ENCODE measurements at places on chromosomes 5 and 9.

GRCh38 chr9:122944960-122945888, 4.4 kb downstream of the RABGAP1 start:
- DNase-seq = no peak

DNA sequence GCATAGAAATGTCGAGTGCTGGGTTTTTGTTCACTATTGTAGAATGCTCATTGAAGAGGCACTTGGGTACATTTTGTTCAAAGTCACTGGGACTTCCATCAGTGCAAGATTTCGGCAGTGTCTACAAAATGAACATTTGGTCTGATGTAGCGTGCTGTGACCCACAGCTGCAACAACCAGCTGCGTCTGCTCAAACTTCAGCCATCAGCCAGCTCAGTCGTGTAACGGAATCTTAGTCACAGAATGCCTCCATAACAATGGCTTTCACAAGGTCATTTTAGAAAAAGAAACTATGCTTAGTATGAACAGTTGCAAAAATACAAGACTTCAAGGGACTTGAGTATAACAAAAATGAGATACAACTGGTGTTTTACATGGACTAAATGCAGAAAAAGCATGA, 828.1 kb upstream of the GRAMD2B start:
- DNase-seq = no peak

DNA sequence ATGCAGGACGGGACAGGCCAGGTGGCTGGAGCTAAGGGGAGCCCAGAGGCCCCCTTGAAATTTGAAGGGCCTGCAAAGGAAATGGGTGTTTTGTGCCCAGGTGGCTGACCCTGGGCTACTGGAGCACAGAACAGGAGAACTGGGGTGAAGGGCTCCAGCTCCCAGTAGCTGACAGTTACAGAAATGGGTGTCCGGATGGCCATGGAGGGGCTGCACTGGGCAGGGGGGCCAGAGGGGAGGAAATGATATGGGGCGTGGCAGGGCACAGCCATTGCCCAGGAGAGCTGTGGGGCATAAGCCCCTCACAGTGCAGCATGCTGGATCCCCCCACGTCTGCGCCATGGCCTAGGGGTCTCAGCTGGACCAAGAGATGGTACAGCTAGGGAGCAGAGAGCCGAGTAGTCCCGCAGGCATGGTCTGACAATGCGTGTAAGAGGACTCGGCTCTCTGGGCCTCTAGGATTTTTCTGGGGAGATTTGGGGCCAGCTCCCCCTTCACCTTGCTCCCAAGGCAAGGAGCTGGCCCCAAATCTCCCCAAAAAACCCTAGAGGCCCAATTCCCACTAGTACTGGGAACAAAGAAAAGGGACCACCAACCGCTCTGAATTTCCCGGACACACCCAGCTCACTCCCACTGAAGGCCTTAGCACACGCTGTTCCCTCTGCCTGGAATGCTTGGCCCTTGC, 7.9 kb upstream of the CARD19 start:
- no peak for DNase-seq

- no peak for DNase-seq
Observed at GRCh38 chr9:95138474-95138873, 179.0 kb downstream of the FANCC start.

DNA sequence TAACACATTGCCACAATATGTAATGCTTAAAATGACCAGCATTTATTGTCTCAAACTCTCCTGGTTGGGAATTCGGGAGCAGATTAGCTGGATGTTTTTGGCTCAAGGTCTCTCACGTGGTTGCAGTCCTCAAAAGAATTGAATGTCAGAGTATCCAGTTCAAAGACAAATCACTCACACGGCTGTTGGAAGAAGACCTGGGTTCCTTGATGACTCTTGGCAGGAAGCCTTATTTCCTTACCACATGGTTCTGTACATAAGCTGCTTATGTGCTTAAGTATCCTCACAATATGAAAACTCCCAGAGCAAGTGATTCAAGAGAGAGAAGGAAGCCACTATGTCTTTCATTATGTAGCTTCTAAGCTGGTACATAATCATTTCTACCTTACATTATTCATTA, 230.3 kb upstream of the PTPRD start:
- no peak for DNase-seq

GRCh38 chr9:99595796-99596195, 225.9 kb upstream of the NR4A3 start:
- no peak for DNase-seq

GRCh38 chr5:1005904-1006655, 2.5 kb upstream of the NKD2 start:
- no peak for DNase-seq

GRCh38 chr5:38535248-38535750, 21.1 kb downstream of the LIFR start:
- no peak for DNase-seq

- DNase-seq = no peak
Observed at GRCh38 chr5:102834438-102834964, 79.4 kb downstream of the PAM start.

GRCh38 chr5:126965061-126965475, 65.3 kb downstream of the MARCHF3 start:
- DNase-seq = no peak

DNA sequence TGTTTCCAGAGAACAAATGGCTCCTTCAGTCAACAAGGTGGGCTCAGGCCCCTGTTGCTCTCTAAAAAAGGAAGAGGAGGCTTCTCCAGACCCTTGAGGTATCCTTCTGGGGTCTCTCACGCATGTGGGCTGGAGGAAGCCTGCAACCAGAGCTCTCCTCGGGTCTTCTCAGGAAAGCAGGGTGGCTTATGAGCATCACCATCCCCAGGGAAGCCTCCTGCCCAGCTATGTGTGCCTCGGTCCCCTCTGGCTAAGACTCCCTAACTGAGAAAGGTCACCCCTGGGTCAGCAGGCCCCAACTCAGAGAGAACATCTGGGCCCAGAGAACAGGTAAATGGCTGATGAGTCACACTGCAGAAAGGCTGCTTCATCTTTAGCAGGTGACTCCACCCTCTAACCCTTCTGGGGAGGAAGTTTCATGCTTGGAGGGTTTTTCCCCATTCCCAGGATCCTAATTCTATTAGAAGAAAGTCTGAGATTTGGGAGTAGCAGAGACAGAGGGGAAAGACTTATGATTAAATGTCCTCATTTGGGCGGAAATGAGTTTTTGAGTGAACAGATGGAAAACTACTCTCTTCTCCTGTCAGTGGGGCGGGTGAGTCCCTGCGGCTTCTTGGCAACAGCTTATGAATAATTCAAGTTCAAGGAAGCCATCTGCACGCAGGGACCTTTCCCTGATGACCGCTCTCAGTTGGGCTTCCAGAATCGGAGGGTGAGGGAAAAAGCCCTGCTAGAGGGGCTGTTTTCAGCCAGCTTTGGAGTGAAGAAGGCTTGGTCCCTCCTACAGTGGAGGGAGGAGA, 41.9 kb downstream of the TGFBI start:
- no peak for DNase-seq

- no peak for DNase-seq
Observed at GRCh38 chr9:114315723-114316363, 7.1 kb upstream of the ORM1 start.

- DNase-seq = no peak
Observed at GRCh38 chr5:146751054-146751453, 127.5 kb downstream of the PPP2R2B start.

- no peak for DNase-seq
Observed at GRCh38 chr5:342501-343460, 21.3 kb downstream of the AHRR start.

GRCh38 chr9:131473891-131474290, 28.8 kb upstream of the POMT1 start:
- no peak for DNase-seq

DNA sequence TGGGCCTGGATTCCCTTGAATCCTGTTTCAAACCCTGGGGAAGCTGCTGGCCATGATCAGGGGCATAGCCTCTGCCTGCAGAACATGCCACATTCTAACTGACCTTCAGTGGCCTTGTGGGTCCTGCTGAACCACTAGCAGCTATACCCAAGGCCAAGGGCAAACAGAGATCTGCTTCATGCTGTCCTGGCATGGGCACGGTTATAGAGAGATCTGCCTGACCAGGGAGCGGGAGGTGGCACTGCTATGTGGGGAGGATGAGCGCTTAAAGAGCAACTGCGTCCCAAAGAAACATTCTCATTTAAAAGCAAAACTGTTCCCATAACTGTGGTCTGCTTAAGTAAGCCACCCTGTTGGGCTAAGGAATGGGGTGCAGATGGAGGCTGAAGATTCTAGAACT, 36.5 kb upstream of the SYNPO start:
- DNase-seq = no peak

DNA sequence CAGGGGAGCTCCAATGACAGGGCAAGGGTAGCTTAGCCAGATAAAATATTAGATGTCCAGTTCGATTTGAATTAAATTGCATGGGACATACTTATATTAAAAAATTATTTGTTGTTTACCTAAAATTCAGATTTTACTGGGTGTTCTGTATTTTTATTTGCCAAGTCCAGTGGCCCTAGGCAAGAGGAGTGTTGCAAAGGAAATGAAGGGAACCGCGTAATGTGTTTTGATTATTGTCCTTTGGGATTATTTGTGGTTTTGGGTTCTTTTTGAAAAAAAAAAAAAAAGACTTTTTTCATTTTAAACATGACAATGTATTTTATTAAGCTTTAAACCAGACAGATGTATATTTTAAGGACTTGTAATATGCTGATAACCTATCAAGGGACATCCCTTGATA, 179.3 kb downstream of the C9orf152 start:
- DNase-seq = no peak

DNA sequence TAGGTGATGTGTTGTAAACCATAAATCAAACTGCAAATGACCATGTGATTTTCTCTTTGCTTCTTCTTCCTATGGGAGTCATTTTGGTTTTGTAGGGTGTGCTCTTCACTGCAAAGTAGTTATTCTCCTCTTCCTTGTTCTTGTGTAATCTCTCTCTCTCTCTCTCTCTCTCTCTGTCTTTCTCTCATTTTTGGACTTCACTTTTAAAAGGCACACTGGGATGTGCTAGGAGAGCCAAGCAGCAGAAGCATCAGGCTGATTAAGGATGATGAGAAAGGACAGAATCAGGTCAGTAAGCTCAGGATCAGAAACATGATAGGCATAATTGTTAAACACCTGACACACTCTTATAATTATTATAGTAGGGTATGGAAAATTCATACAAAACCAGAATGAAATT, 505.3 kb upstream of the ZNF608 start:
- DNase-seq = no peak

- DNase-seq = no peak
Observed at GRCh38 chr5:103362211-103362610, 103.6 kb downstream of the MACIR start.

DNA sequence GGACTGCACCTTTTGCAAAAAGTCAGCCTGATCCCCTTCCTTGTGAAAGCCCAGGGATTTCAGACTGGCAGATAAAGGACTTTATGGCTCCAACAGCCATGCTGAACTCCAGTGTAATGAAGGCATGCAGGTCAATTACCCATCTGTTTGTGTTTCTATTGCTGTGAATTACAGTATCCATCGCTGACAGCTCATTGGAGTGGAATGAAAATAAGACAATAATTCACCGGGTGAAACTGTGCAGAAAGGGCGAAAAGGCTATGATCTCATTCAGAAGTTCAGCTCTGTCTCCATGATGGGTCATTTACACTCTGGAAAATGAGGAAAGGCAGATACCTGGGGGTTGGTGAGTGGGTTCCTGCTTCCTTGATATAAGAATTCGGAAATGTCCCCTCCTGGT, 148.0 kb downstream of the BRINP1 start:
- DNase-seq = no peak

DNA sequence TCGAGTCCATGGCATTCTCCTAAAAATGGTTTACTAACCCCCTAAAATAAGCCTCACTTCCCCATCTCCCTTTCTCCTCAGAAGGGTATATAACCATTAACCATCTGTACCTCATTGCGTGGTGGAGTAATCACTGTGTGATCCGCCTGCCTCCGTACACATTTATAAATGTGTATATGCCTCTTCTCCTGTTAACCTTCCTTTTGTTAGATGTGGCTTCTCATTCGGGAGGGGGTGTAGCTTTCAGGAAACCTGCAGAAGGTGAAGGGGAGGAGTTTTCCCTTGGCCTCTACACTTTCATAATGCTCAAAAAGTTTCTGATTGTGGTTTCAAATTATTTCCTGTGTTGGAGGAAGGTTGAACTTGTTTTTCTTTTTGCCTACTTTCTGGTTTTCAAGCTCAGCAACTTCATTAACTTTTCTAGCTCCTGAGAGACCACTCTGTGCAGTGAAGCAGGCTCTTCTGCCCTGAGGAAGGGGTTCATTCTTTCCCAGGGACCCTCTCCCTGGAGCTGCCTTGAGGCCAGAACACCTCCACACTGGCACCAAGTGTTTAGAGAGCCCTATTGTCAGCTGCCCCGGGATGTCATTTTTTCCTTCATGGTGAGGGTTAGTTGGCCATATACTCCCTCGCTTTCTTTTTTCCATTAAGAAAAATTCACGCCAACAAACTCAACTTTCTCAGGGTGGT, 46.9 kb downstream of the RASGRF2 start:
- DNase-seq = no peak

DNA sequence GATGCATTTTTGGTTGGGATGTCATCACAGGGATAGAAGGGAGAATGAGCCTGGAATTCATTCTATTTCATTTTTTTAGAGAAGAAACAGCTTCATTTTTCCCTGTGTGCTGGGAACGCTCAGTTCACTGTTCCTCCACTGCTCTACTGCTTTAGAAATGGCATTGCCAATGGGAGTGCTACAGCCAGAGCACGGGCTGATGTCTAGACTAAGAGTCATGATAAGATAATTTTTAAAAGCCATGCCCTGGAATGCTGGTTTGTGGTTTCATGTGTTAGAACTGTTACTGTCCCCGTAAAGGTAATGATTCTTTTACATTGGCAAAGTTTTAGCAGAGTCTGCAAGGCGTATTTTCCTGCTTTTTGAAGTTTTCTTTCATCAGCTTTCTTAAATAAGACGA, 119.6 kb downstream of the SEMA6A start:
- no peak for DNase-seq

DNA sequence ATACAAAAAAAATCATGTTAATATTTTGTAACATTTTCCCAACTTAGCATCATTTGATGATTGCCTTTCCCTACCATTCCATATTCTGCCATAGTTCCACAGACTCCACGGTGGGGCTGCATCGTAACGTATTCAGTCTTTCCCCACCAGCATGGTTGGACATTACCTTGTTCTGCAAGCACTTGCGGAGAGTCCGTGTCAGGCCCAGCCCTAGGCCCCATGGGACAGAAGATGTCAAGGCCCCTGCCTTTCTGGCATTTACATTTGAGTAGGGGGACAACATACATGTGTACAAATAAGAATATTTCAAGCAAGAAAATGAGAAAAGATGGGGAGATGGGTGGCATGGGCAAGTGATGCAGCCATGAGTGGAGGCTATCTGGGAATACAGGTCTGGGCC, 8.2 kb upstream of the PHF2 start:
- no peak for DNase-seq

- DNase-seq = no peak
Observed at GRCh38 chr5:152388610-152389009, 16.5 kb downstream of the NMUR2 start.
